Activated naive CD4-positive, alpha-beta T cell treated with anti-CD3 and anti-CD28 coated beads, Interleukin-2, amount 10 ng/mL, durations not matched to agents 7 days and 5 days (primary cell): ENCODE measurements at places on chromosomes 7 and 10.

DNA sequence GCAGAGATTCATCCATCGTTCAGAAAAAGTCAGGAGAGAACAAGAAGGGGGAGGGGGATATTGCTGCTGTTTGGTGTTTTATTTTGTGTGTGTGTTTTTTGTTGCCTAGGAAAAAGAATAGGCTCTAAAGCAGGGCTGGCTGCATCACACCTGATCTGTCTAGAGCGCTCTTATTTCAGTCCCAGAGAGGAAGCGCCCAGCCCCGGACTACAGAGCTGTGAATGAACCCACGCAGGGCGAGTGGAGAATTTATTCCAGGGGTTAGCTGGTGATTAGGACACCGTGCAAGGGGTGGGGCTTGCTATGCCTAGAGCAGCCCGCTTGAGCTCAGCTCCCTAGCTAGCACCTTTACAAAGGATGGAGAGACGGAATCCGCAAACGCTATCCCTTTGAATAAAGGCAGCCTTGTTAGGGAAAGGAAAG, 621 bp upstream of the FAM13C start:
- DNase-seq, result no peak

DNA sequence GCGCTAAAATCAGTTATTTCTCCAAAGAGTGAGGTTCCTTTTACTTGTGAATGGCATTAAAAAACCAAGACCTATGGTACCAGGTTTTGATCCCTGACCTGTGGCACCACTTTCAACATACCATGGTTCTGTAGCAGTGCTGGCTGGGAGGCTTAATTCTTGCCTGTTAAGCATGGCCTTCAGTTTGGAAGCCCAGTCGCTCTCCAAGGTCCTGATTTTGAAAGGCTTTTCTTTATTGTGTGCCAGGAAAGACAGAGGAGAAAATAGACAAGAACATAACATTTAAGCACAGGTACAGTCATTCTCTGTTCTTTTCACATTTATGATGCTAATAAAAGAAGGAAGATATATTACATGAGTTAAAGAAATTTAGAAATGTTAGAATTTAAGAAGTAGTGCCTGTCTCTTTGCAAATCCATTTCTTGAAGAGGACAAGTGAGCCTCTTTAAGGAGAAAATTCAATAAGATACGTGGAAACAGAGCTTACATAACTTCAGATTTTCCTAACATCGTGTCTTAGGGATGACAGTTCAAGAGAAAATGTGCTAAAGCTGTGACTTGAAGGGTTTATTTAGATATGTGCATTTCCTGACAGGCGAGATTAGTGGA, 357.6 kb downstream of the DPP6 start:
- DNase-seq, result peak; percentile 24

DNA sequence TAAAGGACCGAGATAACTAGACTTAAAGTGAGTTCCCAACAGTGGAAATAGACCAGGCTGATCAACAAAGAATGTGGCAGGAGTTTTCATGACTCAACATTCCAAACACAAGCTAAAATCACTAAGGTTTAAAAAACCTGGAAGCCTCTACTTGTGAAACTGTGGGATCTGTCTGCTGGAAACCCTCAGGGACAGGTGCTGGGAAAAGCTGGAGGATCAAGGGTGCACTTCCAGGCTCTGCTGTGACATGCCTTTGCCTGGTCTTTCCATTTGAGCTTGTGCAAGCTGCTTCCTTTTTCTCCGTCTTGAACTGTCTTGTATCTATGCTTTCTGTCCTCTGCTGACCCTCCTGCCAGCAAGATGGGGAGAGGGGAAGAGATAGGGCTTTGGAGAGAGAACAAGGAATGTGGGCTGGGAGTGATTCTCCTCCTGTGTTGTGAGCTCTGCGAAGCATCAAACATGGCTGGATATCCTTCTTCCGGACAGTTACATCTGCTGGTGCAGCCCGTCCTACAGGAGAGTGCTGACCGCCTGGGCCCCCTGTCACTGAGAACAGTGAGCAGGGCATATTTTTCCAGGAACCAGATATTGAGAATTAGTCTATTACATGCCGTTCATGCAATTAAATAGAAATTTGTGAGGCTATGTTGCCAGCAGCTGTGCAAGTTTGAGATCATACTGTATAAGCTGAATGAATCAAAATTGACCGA, 25.5 kb downstream of the ARHGAP22 start:
- no peak for DNase-seq

- no peak for DNase-seq
These were observed 37.9 kb downstream of the PRPF18 start for GRCh38 chr10:13624630-13625029.

- no peak for DNase-seq
These were observed 168.8 kb upstream of the MKI67 start for GRCh38 chr10:128295003-128295402.

DNA sequence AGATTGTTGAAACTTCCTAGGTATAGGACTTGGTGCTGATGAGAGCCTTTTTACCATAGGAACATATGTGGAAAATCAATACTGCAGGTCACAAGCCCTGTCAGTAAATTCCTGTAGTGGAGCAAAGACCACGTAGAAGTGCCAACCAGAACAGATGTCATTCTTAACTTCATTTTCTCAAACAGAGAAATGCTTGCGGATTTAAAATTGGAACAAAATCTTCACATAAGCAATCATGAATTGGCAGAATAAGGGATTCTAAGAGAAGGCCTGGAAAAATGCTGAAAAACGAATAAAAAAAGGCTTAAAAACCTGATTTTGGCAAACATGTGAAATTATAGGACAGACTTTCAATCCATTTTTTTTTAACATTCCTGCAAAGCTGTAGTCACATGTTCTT, 80.8 kb upstream of the SMIM30 start:
- no peak for DNase-seq
